ENCODE measurements at places on chromosomes 12 and 14. TPM values are rescaled to one million over a fixed set of nuclear protein-coding genes. Genes with fewer than 3 reads are reported as not detected.

The JAG2 gene
- total RNA-seq: 3.0 TPM

The CBLN3 gene
- 9.5 TPM for total RNA-seq

The CCDC196 gene
- not detected for total RNA-seq

The NGDN gene
- total RNA-seq: 39.0 TPM

The CISTR gene
- not detected for total RNA-seq

- no peaks in the 10 kb centered on the region for H3K4me1 ChIP-seq
- H3K27me3 ChIP-seq: no peaks in the 10 kb centered on the region
- H3K27ac ChIP-seq: no peak overlapping the region
Measured at GRCh38 chr12:60162988-60163720, 567.3 kb downstream of the SLC16A7 start.

DNA sequence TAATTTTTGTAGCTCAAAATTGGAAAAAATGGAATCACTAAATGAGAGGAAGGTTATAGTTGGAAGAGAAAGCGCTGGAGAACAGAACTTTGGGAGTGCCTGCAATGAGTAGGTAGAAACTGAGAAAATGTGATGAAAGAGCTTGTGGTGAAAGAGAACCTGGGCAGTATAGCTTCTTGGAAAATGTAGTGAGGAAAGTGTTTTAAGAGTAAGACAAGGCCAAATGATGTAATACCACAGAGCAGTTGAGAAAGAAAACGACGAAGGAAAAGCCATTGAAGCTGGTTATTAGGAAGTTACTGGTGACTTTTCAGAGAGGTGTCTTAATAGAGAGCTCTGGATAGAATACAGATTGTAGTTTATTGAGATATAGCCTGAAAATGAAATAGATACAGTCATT lies 255.3 kb downstream of the AEBP2 start:
- DNase-seq: no peak
- H3K4me1 ChIP-seq: peaks cover 17% of the 10 kb centered on the region
- H3K4me3 ChIP-seq: no peak overlapping the region
- H3K36me3 ChIP-seq: no peaks in the 10 kb centered on the region

- no peak for DNase-seq
- no peak within 1 kb of the TSS for H3K4me3 ChIP-seq
- no peak within 1 kb of the TSS for H3K27ac ChIP-seq
- H3K36me3 ChIP-seq: no peaks in the 10 kb centered on the region
- peaks cover 42% of the 10 kb centered on the region for H3K27me3 ChIP-seq
Measured at GRCh38 chr12:8156845-8157244, at the start of gene ZNF705A. Gene ZNF705A (plus strand): TSS chr12:8157015. CDS start chr12:8172626, 15,611 bp downstream.

GRCh38 chr14:74573421-74574089 lies 38.5 kb downstream of the LTBP2 start:
- H3K4me3 ChIP-seq: no peak overlapping the region
- H3K4me1 ChIP-seq: peaks cover 41% of the 10 kb centered on the region
- no peak for DNase-seq
- H3K36me3 ChIP-seq: no peaks in the 10 kb centered on the region

DNA sequence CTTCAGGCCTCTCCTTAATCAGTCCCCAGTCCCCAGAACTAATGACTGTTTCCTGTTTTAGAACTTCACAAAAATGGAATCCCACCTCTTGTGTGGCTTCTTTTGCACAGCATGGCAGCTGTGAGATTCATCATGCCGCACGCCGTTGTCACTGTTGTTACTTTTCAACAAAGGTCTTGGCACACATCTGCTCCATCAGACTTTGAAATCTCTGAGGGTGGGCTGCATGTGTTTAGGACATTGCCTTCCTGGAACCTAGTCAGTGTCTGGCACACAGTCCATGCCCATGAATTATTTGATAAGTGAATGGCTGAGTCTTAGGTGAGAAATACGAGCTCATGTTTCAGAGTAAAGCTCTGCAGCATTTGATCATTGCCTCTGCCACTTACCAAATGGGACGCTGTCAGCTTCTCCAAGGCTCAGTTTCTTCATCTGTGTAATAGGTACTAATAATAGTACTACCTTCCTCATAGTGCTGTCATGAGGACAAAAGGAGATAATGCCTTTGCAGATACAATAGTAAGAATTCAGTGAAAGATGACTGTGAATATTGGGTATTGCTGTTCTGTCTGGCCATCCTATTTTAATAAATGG lies 90.4 kb downstream of the SRRM4 start:
- H3K4me3 ChIP-seq: no peak overlapping the region
- H3K27me3 ChIP-seq: no peaks in the 10 kb centered on the region
- no peaks in the 10 kb centered on the region for H3K4me1 ChIP-seq
- no peak overlapping the region for H3K27ac ChIP-seq

DNA sequence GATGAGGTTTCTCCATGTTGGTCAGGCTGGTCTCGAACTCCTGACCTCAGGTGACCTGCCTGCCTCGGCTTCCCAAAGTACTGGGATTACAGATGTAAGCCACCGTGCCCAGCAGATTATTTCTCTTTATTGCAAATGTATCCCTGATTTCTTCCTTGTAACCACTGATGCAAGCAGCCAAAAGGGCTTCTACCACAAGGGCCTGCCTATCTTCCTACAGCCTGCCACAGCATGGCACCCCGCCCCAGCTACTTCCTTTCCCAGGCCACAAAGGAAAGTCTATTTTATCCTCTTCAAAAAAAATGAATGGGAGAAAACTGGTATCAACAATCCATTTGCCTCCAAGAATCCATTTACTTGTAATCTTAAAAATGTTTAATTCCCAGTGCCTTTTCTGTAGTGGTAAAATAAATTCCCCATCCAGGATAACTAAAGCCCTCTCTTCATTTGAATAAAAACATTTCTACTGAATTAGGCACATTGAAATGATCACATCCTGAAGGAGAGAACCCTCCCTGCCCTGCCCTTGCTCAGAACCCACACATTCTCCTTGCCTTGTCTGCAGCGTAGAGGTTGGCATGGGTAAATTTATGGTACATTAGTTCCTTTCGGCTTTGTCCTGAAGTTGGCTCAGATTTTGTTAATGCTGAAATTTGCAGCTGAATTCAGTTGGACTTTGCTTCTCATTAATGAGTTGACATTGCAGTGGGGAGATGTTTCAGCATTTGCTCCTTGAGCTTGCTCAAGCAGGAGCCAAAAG lies 19.2 kb downstream of the GPHB5 start:
- no peak for DNase-seq
- H3K4me1 ChIP-seq: peaks cover 39% of the 10 kb centered on the region
- H3K27me3 ChIP-seq: peaks cover 6% of the 10 kb centered on the region
- no peak overlapping the region for H3K4me3 ChIP-seq

GRCh38 chr14:101857226-101857625 lies 95.7 kb downstream of the PPP2R5C start:
- H3K27me3 ChIP-seq: no peaks in the 10 kb centered on the region
- H3K4me3 ChIP-seq: no peak overlapping the region
- DNase-seq: no peak
- peaks cover 68% of the 10 kb centered on the region for H3K4me1 ChIP-seq
- no peak overlapping the region for H3K27ac ChIP-seq

- no peak for DNase-seq
- peaks cover 21% of the 10 kb centered on the region for H3K27me3 ChIP-seq
- peaks cover 38% of the 10 kb centered on the region for H3K36me3 ChIP-seq
- H3K4me3 ChIP-seq: peak overlapping the region; percentile 93
Measured at GRCh38 chr12:54417712-54418440, 1.2 kb downstream of the ITGA5 start.

DNA sequence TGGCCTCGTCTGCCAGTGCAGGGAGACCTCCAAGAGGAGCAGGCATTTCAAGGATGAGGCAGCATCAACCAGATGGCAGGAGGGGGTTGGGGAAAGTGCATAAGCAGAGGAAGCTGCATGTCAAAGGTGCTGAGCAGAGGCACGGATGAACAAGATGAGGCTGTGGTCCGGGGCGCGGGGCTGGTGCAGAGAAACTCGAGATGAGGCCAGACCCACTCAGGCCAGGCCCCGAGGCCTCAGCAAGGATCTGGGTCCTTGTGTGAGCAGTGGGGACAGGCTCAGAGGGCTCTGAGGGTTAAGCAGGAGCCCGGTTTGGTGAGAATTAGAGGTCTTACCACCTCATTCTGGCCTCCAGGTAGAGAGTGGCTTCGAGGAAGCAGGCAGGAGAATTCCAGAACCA lies 98.8 kb downstream of the DICER1 start:
- H3K27me3 ChIP-seq: no peaks in the 10 kb centered on the region
- no peaks in the 10 kb centered on the region for H3K36me3 ChIP-seq
- peak overlapping the region; percentile 76 for H3K27ac ChIP-seq

DNA sequence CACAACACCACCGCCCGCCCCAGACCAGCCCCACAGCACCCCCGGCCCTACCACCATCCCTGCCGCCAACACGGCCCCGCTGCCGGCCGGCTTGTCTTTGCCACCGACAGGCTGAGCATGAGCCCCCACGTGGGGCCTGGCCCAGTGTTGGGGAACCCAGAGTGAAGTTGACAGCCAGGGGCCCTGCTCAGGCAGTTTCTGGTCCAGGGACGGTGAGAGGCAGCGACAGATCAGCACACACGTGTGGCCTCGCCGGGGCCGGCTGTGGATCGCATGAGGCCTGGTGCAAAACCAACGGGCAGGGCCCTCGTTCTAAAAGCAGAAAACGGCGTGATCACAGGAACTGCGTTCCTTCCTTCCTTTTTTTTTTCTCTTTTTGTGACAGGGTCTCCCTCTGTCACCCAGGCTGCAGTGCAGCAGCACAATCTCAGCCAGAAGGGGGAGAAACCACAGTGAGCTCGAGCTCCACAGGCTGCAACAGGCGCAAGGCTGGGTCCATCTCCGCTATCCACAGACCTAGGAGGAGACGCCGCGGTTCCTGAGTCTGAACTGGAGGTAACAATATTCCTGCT lies 50.5 kb upstream of the FBRSL1 start:
- H3K27me3 ChIP-seq: peaks cover 3% of the 10 kb centered on the region
- no peak overlapping the region for H3K4me3 ChIP-seq
- peaks cover 29% of the 10 kb centered on the region for H3K4me1 ChIP-seq
- DNase-seq: no peak

- no peaks in the 10 kb centered on the region for H3K27me3 ChIP-seq
- H3K27ac ChIP-seq: no peak overlapping the region
- H3K4me3 ChIP-seq: no peak overlapping the region
- no peaks in the 10 kb centered on the region for H3K36me3 ChIP-seq
- no peak for DNase-seq
Measured at GRCh38 chr14:88688386-88688785, 104.4 kb downstream of the EML5 start.

DNA sequence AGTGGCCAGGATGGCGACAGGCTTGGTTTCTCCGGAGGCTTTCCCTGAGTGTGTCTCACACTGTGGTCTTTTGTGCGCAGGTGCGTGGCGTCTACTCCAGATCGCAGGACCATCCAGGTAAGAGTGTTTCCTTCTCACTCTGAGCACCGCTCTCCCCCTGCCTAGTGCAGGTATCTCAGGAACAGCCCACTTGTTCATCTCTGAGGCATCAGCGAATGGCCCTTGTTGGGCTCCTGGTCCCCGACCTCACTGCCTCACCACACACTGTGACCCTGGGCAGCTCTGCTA lies 781 bp downstream of the ADGRD1 start:
- H3K27me3 ChIP-seq: peaks cover 18% of the 10 kb centered on the region
- no peaks in the 10 kb centered on the region for H3K36me3 ChIP-seq
- DNase-seq: no peak

Data from activated CD4-positive, alpha-beta memory T cell treated with anti-CD3 and anti-CD28 coated beads, Interleukin-2, amount 10 ng/mL, durations not matched to agents 7 days and 5 days (primary cell).